ENCODE measurements at places on chromosomes 1 and 21. TPM values are rescaled to one million over a fixed set of nuclear protein-coding genes. Genes with fewer than 3 reads are reported as not detected.

The PLPPR5 gene
- 0.01 TPM for polyA plus RNA-seq

The DDAH1 gene
- 9.1 TPM for polyA plus RNA-seq

The LCE1D gene
- not detected for polyA plus RNA-seq

The DCDC2B gene
- polyA plus RNA-seq, result not detected

The CYP4X1 gene
- 3.1 TPM for polyA plus RNA-seq

The SLC44A5 gene
- 0.25 TPM for polyA plus RNA-seq

The LCE1E gene
- polyA plus RNA-seq, result not detected

The LRRC40 gene
- polyA plus RNA-seq, result 9.3 TPM

The CHI3L2 gene
- 16.9 TPM for polyA plus RNA-seq

The PGLYRP4 gene
- not detected for polyA plus RNA-seq

The GIPC2 gene
- polyA plus RNA-seq, result 11.8 TPM

The CRYAA gene
- polyA plus RNA-seq, result not detected

The ARV1 gene
- 15.2 TPM for polyA plus RNA-seq

The BEND5 gene
- 5.8 TPM for polyA plus RNA-seq

The RAD54L gene
- polyA plus RNA-seq, result 0.11 TPM

The C4BPA gene
- 0.82 TPM for polyA plus RNA-seq

The STPG1 gene
- polyA plus RNA-seq, result 3.3 TPM

The ATP1A2 gene
- 25.6 TPM for polyA plus RNA-seq

The HNRNPU gene
- polyA plus RNA-seq, result 92.2 TPM

The KDF1 gene
- polyA plus RNA-seq, result 10.6 TPM

The ATG4C gene
- polyA plus RNA-seq, result 2.0 TPM

The KLHDC8A gene
- polyA plus RNA-seq, result 0.34 TPM

The ANKRD34A gene
- not detected for polyA plus RNA-seq

The NBPF4 gene
- not detected for polyA plus RNA-seq

The TSSK3 gene
- polyA plus RNA-seq, result 0.66 TPM

The FNDC7 gene
- not detected for polyA plus RNA-seq

The KIAA0040 gene
- 71.2 TPM for polyA plus RNA-seq

The MYOG gene
- not detected for polyA plus RNA-seq

The CFAP74 gene
- polyA plus RNA-seq, result 0.02 TPM

The NDUFS2 gene
- 68.4 TPM for polyA plus RNA-seq

The OR2T35 gene
- polyA plus RNA-seq, result not detected

The PPM1J gene
- polyA plus RNA-seq, result 0.67 TPM

The PERM1 gene
- polyA plus RNA-seq, result 0.16 TPM

The GPR37L1 gene
- polyA plus RNA-seq, result 0.03 TPM

The SPATA46 gene
- not detected for polyA plus RNA-seq

The CAMK1G gene
- 0.04 TPM for polyA plus RNA-seq

The KRTAP19-1 gene
- polyA plus RNA-seq, result not detected

The FHAD1 gene
- 0.30 TPM for polyA plus RNA-seq

The LRRC38 gene
- 0.22 TPM for polyA plus RNA-seq

The A3GALT2 gene
- polyA plus RNA-seq, result not detected

The KANK4 gene
- polyA plus RNA-seq, result 2.4 TPM

The PTPRC gene
- polyA plus RNA-seq, result 23.8 TPM

The KRTAP20-2 gene
- not detected for polyA plus RNA-seq

The TINAGL1 gene
- polyA plus RNA-seq, result 143 TPM
